Brain (organoid and tissue), 16 donors: ENCODE measurements at places on chromosomes 2 and 18.

DNA sequence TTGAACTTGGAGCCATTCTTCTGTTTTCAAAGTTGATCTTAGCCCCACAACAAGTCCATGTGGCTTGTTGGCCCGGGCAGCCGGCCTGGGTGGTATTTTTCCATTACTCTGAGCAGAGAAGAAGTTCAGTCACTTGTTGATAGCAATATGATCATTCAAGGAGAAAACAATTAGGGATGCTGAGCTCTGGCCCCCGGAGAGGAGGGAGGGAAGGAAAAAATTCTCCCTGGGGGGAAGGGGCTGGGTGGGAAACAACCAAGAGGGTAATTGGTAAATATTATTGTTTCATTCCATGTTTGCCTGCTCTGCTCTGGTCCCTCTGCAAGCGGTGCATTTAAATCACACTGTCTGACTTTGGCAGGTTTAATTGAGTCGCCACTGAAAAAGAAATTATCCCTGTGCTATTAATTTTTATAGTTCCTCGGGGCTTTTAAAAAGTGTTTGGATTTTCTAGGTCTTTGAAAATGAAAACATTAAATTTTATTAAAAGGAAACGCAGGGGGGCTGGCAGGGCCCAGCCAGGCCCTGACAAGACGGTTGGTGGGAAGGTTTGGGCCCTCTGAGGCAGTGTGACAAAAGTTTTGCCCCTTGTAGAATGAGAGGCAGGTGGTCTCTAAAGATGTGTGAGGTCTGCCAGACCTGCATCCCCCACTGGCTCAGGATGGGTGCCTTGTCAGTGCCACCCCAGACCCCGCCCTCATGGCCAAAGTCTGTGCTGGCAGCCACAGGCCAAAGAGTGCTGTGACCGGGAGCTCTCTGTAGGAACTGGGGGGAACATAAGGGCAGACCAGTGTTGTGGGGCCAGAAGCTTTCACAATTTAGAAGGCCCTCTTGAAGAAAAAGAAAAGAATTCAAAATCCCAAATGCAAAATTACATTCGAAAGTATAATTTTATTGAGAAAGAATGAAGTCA lies 52.5 kb upstream of the SLC14A2 start:
- no peak for DNase-seq

DNA sequence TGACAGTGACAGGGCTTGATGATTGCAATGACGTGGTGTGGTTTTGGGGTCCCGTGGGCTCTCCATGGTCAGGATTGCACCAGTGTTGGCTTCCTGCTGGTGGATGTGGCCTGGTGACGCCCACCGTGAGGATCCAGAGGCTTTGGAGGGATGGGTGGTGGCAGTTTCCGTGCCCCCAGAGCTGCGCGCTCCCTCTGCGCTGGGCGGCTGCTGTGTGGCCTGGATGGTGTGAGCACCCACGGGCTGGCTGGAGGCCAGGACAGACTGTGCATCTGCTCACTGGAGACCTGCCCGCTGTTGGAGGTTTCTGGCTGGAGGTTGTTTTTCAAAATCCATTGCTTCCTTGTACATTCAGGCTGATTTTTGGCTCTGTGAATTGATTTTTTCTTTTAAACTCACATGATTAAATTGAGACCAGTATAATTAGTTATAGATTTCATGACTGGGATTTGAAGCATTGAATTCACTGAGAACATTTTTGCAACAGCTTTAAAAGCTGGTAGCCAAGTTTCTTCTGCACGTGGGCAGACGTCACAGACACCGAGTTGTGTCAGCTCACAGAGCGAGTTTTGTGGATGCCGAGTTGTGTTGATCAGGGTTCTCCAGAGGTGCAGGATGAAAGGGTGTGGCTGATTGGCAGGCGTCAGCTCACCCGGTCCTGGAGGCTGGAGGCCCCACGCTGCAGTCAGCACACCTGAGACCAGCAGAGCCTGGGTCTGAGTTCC lies 72.7 kb downstream of the KCNG2 start:
- DNase-seq = peak; percentile 18

- DNase-seq = no peak
Observed at GRCh38 chr2:850429-850828, 100.2 kb upstream of the SNTG2 start.

DNA sequence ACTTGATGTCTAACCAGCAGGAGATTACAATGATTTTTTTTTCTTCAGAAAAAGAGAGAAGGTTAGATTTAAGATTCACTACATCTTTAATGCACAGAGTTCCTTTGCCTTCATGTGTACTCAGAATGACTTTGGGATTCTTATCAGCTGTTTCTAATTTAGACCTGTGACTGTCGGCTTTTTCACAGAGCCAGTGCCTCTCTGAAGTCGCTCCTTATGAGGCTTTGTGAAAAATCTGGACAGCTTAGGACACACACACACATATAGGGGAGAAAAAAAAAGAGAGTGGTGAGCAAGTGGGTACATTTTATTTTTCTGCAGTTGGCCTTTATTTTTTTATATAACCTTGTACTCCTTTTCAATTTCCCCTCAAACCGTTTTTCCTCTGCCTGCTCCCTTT lies 893.1 kb upstream of the CELF4 start:
- peak; percentile 77 for DNase-seq

DNA sequence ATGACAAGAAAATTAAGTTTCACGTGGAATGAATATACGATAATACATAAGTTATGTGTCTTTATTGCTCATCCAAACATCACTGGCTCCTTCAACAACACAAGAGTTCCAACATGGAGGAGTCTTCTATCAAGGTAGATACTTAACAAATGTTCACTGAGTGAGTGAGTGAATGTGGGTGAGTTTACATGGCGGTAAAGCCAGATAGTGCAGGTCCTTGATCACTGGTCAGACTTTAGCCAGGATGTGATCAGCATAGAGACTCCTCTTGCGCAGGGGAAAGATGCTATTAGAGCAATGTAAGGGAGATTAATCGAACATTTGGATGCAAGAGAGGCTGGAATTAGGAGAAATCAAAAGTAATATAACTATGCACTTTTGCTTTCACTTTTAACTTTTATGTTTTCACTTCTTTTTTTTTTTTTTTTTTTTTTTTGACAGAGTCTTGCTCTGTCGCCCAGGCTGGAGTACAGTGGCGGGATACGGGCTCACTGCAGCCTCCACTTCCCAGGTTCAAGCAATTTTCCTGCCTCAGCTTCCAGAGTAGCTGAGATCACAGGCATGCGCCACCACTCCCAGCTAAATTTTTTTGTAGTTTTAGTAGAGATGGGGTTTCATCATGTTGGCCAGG lies 249.0 kb upstream of the ID2 start:
- DNase-seq = no peak

GRCh38 chr2:48770181-48770580 lies 14.7 kb upstream of the LHCGR start:
- DNase-seq = no peak

- DNase-seq = no peak
Observed at GRCh38 chr18:22176420-22177326, 7.3 kb downstream of the GATA6 start.

DNA sequence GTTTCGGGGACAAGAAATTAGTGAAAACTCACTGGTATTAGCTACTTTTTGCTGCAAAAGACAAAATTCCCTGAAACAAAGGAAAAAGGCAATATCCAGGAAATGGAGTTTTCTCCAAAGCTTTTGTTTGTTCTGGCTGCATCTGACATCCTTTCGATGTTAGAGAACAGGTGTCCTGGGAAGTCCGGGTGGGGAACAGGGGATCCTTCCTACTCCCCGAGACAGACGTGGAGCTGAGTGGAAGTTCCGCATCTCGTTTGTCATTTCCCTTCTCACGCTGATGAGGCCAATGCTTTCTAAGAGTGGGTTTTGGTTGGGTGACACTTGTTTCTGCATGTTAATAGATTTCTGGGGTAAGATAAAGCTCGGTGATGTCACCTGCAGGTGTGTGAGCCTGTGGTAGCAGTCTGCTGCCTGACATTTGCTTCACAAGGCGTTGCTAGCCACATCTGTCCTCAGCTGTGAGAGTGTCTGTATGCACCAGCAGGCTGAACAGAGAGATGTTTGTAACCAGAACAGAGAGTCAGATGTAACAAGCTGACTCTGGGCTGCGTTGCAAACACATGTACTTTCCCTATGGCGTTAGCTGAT lies 125.9 kb downstream of the ACOXL start:
- peak; percentile 51 for DNase-seq

- DNase-seq = no peak
Observed at GRCh38 chr2:188983427-188984064, 9.4 kb downstream of the COL3A1 start.

GRCh38 chr2:8451273-8451672 lies 230.6 kb upstream of the ID2 start:
- no peak for DNase-seq

DNA sequence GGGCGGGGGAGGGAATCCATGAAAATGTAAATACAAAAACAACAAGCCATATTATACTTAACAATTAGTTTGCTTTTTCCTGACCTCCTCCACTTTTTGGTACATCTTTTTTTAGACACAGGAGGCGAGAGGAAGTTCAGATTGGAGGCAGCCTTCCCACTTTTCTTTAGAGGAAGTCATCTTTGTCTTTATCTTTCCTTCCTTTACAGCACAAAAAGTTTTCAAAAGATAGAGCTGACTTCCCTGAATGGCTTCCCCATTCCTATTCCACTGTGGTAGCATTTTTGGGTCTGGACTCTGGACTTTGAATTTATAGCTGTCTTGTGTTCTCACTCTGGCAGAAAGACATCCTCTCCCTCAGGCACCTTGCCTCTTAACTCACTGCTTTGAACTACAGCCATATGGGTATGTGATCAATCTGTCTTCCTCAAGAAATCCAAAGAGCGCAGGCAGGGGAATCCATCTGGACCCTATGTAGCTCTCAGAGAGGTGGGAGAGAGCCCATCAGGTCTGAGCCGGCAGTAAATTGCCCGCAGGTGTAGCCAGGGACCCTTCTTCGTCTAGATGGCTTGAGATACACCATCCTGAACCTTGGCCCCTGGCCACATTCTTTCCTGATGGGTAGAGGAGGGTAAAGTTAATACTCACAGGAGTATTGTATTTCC lies 101.9 kb downstream of the AQP4 start:
- DNase-seq = no peak

- no peak for DNase-seq
Observed at GRCh38 chr2:218281449-218281848, 10.9 kb downstream of the TMBIM1 start.

DNA sequence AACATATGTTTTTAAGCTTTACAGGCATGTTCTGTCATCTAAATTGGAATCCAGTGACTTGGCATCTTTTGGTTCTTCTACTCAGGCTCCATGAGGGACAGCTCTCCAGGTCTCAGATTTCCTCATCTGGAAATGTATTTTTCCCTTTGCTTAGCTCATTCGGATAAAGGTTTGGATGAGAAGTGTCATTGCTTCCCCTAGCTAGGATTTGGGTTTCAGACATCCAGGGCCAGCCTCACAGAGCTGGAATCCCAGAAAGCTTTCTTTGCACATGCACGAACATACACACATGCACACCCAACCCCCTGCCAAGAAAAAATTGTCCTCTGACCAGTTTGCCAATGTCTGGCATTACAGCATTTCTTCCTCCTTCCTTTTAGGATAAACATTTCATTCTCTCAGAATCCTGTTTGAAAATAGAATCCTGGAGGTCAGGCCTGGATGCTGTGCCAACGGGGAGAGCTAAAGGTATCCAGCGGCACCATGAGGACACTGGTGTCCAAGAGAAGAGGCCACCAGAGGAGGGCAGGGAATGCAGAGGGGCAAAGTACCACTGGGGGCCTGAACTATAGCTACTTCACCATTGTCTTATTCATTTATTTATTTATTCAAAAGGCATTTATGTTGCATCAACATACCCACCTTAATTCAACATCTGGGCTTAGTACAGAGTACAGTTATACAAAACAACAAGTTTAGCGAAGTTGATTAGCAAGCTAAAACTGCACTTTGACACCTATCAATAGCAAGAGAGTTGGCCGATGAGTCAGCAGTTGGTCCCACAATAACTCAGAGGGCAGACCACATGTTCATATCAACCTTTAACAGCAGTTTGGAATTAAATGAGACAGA lies 97.9 kb upstream of the ATL2 start:
- no peak for DNase-seq

DNA sequence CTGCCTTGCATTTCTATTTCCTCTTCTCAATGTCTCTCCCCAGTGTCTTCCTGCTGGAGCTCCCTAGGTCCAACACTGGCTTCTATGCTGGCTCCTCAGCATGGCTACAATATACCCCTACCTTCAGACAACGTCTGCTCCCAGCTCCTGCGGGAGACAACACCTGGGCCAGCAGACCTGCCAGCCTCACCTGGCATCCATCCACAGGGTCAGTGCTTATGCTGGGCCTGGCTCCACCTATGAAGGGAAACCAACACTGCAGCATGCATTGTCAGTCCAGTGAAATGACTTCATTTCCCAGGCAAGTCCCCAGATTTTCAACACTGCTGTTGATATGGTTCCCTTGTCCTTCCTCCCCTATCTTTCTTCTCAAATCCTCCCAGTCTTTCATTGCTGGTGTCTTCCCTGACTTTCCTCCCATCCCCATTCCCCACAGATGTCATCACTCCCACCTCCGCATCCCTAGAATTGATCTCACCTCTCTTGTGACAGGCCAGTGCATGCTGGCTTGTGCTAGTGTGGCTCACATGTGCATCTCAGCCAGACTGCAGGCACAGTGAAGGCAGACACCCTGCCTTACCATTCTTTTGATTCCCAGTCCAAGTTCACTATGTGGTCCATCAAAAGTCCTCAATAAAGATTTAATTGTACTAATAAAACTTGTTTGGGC lies 98.0 kb downstream of the MYO5B start:
- no peak for DNase-seq

DNA sequence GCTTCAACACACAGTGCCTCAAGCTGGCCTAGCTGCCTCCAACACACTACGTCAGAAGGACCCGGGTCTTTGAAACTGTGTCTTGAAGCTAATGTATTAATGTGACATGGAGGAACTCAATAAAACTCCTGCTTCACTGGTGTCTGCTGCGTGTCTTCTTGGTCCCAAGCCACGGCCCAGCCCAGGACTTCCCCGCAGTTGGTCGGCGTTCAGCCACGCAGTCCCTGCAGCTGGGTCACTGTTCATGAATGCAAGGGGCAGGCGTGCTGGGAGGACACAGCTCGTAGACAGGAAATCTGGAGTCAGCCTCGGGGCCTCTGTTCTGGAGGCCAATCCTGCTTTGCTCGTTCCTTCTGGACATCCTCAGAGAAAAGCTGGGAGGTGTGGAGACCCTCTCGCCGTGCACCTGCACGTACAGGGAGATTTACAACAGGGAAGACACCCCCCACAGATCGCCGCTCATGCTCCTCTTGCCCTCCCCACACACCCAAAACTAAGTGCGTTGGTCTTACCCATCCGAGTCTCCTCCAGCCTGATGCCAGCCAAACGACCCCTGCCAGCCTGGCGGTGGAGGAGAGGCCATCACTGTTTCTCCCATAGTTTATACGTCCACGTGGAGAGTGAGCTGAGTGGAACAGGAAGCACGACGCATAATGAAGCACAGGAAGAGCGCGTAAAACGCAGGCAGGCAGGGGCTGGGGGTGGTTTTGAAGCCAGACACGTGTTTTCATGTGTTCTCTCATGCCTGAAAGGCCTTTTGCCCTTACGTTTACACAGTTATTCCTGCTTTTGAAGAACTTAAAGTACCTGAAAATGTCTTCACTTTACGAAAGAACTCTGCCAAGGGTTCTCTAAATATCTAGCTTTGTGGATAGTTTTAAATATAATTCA lies 39.7 kb downstream of the ADI1 start:
- no peak for DNase-seq

- DNase-seq = peak; percentile 73
Observed at GRCh38 chr18:11654736-11655605, 34.1 kb upstream of the GNAL start.
